ENCODE measurements at places on chromosomes 7 and 10.

- DNase-seq, result no peak
These were observed 9.9 kb downstream of the FAM237B start for GRCh38 chr7:90311175-90311574.

- DNase-seq, result no peak
These were observed 456.1 kb upstream of the FOXK1 start for GRCh38 chr7:4225881-4226523.

DNA sequence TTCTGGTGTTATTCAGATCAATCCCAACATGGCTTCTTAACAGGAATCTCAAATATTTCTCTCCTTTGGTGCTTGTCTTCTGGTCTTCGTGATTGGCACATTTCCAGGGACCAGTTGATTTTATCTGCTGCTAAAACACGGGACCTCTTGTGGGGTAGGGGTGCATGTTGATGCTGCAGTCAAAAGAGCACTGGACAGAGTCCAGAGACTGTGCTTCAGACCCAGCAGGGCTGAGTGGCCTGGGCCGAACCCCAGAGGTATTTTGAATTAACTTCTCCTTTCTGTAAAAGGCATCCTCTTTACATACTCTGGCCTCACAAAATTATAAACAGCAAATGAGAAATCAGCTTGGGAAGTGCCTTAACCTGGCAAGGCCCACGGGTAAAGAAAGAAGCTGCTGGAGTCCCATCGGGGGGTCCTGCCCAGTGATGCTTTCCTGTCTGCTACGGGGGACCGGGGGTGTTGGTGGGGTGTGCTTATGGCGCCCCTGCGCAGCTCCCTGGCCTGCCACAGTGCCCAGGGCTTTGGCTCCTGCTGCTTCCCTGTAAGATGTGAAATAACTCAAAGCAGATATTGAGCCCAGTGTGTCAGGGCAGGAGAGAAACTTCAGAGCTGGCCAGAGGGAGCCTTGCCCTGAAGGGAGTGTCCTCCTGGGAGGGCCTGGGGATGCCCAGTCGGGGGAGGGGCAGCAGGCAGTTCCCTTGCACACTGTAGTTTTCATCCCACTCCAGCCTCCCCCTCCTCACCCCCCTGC is 230.5 kb downstream of the TCF7L2 start:
- DNase-seq, result no peak

DNA sequence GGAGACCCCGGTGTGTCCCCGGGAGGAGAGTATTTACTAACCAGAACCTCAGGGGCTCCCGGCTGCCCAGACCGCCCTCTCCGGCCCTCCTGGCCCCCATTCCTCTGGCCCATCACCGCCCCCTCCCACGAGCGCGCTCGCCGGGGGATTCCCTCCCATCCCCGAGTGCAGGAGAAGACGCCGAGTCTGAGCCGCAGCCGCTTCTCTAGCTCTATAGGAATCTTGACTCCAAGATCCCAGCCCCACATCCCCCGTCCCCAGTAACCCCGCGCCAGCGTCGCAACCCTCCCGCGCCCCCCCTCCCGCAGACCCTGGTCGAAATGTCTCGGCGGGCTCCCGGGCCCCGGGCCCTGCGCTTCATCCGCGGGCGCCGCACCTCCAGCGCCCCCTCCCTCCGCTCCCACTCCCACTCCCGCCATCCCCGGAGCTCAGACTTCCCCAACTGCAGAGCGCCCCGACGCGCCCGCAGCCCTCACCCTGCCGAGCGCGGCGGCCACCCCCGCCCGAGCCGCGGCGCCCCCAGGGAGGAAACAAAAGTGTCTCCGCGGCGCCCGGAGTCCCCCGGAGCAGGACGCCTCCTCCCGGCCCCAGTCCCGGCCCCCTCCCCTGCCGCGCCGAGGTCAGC is 541 bp downstream of the ELMO1 start:
- no peak for DNase-seq

- no peak for DNase-seq
These were observed 11.9 kb downstream of the TMEM106B start for GRCh38 chr7:12222889-12223579.

DNA sequence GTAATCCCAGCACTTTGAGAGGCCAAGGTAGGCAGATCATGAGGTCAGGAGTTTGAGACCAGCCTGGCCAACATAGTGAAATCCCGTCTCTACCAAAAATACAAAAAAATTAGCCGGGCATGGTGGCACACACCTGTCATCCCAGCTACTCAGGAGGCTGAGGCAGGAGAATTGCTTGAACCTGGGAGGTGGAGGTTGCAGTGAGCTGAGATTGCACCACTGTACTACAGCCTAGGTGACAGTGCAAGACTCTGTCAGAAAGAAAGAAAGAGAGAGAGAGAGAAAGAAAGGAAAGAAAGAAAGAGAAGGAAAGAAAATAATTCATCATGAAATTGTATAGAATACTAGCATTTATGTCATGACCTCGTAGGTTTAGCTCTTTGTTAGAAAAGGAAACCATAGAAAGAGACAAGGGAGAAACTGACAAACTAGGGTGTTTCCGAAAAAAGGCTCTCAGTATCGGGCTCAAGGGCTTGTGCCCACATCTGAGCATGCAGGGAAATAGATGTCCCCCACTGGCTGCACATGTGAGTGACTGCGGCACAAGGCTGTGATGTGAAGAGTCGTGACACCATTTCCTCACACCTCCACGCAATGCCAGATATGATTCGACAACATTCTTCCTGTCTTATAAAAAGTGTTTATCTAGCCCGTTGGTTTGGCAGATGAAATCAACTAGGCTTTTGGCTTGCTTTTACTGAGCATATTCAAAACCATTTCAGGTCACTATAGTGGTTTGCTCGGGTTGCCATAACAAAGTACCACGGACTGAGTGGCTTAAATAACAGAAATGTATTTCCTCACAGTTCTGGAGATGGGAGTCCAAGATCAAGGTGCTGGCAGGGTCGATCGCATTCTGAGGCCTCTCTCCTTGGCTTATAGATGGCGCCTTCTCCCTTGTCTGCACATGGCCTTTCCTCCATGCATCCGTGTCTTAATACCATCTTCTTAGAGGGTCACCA is 2.0 kb downstream of the SRGN start:
- peak; percentile 37 for DNase-seq

DNA sequence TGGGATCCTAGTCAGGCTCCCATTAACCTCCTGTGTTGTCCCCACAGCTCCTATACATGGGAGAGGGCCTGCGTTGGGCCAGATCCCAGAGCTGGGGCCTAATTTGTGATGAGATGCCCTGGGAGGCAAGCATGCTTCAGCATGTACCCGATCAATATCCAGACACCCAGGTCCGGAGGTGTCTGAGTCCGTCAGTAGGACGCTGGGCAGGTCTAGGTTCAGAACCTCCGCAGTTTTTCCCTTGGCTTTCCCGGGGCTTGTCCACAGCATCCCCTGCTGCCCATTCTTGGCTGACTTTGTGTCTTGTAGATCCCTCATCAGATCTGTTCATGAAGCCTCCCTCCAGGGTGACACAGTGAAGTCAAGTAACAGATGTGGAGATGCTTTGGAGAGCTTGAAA is 32.7 kb upstream of the RBAK start:
- DNase-seq, result no peak

GRCh38 chr10:37992083-37992482 is 15.6 kb upstream of the ZNF25 start:
- no peak for DNase-seq

DNA sequence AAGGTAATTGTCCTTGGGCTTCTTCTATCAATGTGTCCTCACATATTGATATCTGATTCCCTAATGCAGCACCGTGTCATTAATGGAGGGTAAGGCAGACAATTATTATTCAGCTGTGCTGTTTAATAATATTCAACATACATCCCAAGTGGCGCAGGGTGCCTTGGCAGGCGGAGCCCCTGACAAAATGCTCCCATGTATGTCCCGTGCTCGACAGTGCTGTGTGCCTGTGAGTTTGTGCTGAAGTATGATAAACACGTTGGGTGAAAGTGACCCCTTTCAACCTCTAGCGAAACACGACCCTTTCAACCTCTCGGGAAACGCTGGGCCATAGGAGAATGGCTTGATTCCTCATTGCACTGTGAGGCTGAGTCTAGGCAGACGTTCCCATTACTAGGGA is 31.3 kb downstream of the PFKP start:
- no peak for DNase-seq

GRCh38 chr10:99917963-99918825 is 91.6 kb downstream of the DNMBP start:
- DNase-seq, result no peak

DNA sequence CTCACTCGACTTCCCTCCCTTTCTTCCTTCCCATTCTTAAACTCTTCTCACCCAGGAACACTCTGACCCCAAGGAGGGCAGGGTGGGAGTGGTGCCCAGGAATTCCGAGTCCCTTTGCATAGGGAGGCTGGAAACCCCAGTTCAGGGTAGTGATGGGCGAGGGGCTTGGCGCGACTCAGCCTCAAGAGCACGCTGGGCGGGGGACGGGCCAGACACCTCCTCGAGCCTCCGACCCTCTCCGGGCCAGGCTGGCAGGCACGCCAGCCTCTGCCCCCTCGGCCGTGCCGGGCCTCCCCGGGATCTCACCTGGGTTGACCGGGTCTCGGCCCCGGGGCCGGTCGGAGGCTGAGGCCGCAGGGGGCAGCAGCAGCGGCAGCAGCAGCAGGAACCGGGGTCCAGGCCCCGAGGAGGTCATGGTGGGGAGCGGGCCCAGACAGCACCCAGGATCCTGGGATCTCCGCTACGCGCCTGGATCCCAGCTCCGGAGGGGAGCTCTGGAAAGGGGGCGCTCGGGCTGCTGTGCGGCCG is 457 bp downstream of the PLOD3 start:
- DNase-seq, result no peak

- DNase-seq, result no peak
These were observed 188.7 kb downstream of the DNAJC1 start for GRCh38 chr10:21814866-21815265.

- no peak for DNase-seq
These were observed 18.1 kb upstream of the KNDC1 start for GRCh38 chr10:133141958-133142340.

GRCh38 chr7:78140109-78140508 is 341.5 kb downstream of the PHTF2 start:
- DNase-seq, result no peak

DNA sequence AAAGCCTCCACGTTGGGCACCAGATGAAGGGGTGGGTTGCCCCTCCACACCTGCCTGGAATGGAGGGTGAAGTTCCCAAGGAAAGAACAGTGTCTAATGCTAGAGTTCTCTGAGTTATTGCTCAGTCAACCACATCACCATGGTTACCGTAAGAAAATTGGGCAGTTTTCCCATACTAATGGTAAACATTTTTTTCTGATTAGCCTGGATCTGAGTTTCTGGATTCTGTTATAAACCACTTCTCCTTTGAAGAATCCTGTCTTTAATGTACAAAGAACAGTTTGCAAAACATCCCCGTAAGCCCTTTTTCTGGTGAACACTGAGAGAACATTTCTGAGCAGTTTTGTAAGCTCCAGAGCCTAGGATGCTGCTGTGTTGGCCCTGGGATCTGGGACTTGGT is 45.5 kb downstream of the ABCC2 start:
- no peak for DNase-seq

- DNase-seq, result no peak
These were observed 1027.8 kb upstream of the LRRTM3 start for GRCh38 chr10:65898055-65898454.

GRCh38 chr10:51894771-51895578 is 195.6 kb upstream of the CSTF2T start:
- no peak for DNase-seq

DNA sequence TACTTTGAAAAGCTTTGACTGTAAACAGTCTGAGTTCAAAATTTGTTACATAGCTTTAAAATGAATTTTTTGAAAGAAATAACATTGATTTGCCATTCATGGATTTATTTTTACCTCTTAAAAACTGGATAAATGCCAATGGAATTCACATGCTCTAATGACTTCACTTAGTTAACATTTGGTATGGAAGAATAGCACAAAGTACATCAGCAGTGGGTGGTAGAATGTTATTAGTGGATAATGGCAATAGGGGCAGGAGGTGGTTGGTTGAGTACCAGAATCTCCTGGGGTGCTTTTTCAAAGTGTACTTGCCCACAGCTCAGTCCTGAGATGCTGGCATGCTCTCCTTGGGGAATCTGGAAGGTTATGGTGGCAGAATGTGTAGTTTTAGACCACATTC is 4.7 kb downstream of the PPP1R9A start:
- DNase-seq, result no peak

- no peak for DNase-seq
These were observed 7.4 kb upstream of the ZMYND11 start for GRCh38 chr10:127612-128432.

GRCh38 chr10:106973288-106973687 is 191.2 kb downstream of the SORCS1 start:
- no peak for DNase-seq

- DNase-seq, result no peak
These were observed 1040.1 kb upstream of the LRRN3 start for GRCh38 chr7:110050785-110051184.

GRCh38 chr7:141074162-141074991 is 513 bp downstream of the TMEM178B start:
- no peak for DNase-seq

DNA sequence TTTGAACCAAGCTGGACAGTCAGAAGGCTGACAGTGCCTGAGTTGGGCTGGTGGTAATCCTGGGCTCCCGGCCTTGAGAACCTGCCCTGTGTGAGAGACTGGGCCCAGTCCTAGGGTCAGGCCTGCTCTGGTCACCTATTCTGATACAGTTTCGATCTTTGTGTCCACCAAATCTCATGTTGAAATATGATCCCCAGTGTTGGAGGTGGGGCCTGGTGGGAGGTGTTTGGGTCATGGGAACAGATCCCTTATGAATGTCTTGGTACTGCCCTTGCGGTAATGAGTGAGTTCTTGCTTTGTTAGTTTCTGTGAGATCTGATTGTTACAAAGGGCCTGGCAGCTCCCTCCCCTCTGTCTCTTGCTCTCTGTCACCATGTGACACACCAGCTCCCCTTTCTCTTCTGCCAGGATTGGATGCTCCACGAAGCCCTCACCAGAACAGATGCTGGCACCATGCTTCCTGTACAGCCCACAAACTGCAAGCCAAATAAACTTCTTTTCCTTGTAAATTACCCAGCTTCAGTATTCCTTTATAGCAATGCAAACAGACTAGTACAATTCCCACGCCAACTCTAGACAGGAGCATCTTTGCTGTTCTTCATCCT is 111.8 kb upstream of the ZNF438 start:
- DNase-seq, result no peak

- DNase-seq, result no peak
These were observed 8.3 kb upstream of the DENND10 start for GRCh38 chr10:119095640-119096039.

- no peak for DNase-seq
These were observed 515.2 kb downstream of the REEP3 start for GRCh38 chr10:64036321-64036930.

- no peak for DNase-seq
These were observed 74.7 kb upstream of the UNC5B start for GRCh38 chr10:71137701-71138100.

GRCh38 chr10:2214092-2214491 is 476.8 kb upstream of the ADARB2 start:
- DNase-seq, result no peak

DNA sequence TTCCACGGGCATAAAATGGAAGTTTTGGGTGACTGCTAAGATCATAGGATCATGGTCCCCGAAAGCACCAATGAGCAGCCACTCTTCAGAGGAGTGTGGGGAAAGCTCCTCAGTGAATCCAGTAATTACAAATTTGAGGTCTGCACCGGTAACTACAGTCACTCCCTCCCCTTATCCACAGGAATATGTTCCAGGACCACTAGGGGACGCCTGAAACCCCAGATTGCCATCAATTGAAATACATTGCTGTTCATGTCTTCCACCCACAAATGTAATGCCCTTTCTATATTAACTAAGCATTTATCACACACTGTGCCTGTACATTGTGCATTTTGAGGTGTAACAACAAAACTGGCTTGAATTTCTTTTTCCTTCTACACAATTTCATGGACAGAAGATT is 447.9 kb upstream of the PFKP start:
- DNase-seq, result no peak

GRCh38 chr7:22990588-22990949 is 23.4 kb downstream of the HYCC1 start:
- DNase-seq, result no peak
